Endodermal cell (in vitro differentiated cells): ENCODE measurements at places on chromosomes 11 and 22.
A peak's percentile ranks its signal among the peaks of the same experiment; 100 is the strongest.

GRCh38 chr11:124551987-124552386 lies 8.5 kb upstream of the OR8B12 start:
- no peak for DNase-seq

- DNase-seq: no peak
These were observed 23.3 kb upstream of the POU2AF1 start for GRCh38 chr11:111402411-111402810.

DNA sequence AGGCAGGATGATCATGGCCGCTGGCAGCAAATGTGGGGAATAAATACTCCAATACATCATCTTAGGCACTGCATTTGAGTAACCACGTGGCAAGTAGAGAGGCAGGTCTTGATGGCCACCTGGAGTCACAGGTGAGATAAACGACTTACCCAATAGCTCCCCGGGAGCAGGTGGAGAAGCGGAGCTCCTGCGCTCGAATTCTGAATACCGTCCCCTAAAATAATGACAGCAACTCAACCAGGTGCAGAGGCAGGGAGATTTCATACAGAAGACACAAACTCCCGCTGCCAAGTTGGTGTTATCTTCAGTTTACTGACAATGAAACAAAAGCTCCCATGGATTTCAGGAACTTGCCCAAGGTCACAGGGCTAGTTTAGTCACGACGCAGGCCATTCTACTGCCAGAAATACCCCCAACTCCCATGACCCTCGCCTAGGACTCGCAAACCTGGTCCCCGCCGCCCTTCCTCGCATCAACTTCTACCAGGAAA lies 437 bp downstream of the SLC43A3 start:
- peak; percentile 54 for DNase-seq

GRCh38 chr11:11923828-11924227 lies 82.1 kb downstream of the USP47 start:
- no peak for DNase-seq
